Activated gamma-delta T cell treated with anti-CD3 and anti-CD28 coated beads, Interleukin-2, amount 50 U/mL, for 16 hours (primary cell): ENCODE measurements at places on chromosomes 4 and X.

- DNase-seq = no peak
Measured at GRCh38 chr4:19739101-19739651, 512.5 kb upstream of the SLIT2 start.

DNA sequence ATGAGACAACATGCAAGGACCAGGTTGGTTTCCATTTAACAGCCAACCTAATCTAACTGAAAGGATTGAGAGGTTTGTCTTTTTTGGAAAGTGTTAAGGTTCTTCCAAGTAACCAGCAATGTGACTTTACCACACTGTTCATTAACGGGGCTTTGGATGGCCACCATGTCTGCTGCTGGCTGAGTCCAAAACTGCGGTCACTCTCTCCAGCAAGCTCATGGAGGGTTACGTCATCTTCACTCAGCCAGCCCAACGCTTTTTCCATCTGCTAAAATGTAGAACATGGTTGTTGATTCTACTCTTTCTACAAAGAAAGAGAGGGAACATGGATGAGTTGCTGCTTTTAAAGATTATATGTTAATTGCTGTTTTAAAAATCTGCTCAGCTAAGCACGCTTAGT lies 11.0 kb downstream of the PKD2 start:
- no peak for DNase-seq

- DNase-seq = no peak
Measured at GRCh38 chr4:173357939-173358338, 12.8 kb upstream of the SAP30 start.

DNA sequence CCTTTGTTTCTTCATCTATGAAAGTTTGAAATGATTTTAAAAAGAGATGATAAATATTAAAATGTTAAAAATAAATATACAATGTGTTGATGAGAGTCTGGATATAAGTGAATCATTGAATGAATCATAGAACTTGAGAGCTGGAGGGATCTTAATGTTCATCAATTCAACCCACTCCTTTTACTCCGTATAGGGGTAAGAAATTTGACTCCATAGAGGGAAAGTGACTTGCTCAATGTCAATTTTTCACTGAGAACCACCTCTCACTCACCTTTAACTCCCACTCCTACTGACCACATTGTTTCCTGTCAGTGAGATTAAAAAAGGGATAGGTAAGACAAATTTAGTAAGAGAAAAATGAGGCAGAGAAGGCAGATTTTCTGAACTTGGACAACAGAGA lies 557.2 kb upstream of the GRIA3 start:
- no peak for DNase-seq

GRCh38 chr4:26557164-26557563 lies 26.7 kb upstream of the TBC1D19 start:
- no peak for DNase-seq

DNA sequence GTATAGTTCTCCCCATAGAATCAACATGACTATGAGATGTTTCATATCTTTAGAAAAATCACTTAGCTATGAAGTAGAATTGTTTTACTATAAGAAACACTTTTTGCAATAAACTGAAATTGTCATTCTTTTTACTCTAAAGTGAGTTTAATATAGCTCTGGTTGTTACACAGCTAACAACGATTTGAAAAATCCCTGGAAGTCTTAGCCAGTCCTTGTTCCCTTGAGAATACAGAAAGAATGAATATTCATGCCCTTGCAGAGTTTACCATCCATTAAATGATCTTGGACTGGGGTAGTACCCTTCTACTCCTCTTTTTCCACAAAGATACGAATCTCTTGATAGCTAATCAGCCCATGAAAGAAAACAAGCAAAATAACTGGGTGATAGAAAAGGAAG lies 141.8 kb downstream of the JADE1 start:
- DNase-seq = no peak

GRCh38 chr4:54548831-54549460 lies 108.8 kb upstream of the KIT start:
- no peak for DNase-seq

- DNase-seq = peak; percentile 19
Measured at GRCh38 chrX:9340598-9341290, 124.1 kb upstream of the TBL1X start.

GRCh38 chr4:52483186-52483890 lies 175.8 kb downstream of the USP46 start:
- no peak for DNase-seq

GRCh38 chrX:19776753-19777152 lies 110.6 kb downstream of the SH3KBP1 start:
- no peak for DNase-seq

GRCh38 chr4:55312489-55313101 lies 33.4 kb upstream of the SRD5A3 start:
- DNase-seq = peak; percentile 5

- DNase-seq = no peak
Measured at GRCh38 chrX:134180601-134181274, 56.2 kb upstream of the CCDC160 start.

DNA sequence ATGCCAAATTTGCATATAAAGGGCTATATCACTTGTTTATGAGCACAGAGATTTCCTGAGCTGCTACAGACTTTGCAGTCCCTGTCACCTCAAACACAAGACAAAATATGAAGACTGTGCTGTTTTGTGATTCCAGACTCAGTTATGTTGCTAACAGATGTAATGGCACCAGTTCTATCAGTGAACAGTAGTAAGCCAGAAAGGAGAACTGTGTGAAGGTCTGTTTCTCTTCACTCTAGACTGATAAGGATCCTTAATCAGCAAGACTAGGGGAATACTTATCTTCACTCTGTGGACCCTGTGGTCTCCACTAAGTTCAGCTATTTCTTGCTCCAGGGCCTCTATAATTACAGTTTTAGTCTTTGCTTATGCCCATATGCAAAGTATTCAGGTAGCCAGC lies 82.7 kb downstream of the ANXA5 start:
- DNase-seq = no peak

DNA sequence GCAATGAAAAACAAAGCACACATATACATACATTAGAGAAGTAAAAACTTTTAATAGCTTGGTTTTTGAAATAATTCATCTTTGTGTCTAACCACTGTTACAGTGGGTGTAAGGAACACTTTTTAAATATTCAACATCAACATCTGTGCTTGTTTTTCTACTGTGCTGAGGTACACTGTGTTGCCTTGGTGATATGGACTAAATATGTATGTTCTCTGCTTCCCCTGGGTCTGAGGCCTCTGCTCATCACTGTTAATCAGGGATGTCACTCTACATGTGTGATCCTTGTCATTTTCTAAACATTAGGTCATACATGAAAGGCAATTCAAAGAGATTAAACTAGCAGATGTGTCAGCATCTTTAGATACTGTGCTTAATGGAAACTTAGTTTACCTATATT lies 10.9 kb downstream of the MCTS1 start:
- DNase-seq = no peak

GRCh38 chr4:185580699-185581098 lies 45.4 kb upstream of the PDLIM3 start:
- no peak for DNase-seq

GRCh38 chrX:12758291-12758690 lies 32.9 kb upstream of the PRPS2 start:
- no peak for DNase-seq

GRCh38 chr4:145218251-145218650 lies 37.9 kb upstream of the OTUD4 start:
- no peak for DNase-seq

DNA sequence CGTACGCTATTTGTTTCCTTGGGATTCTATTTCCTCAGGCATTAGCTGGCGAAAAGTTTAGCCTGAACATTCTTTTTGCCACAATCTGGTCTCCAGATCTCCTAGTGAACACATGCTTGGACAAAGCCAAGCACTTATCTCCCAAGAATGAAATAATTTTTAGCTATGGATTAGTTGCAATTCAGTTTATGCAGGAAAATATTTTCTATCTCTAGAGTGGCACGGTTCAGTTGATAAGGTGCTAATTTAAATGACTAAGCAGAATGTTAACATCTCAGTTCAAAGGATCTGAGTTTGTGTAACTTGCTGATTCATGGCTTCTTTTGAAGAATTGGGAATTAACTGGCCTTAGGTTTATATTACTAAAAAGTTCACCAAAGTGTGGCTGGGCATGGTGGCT lies 58.1 kb upstream of the JADE1 start:
- no peak for DNase-seq

DNA sequence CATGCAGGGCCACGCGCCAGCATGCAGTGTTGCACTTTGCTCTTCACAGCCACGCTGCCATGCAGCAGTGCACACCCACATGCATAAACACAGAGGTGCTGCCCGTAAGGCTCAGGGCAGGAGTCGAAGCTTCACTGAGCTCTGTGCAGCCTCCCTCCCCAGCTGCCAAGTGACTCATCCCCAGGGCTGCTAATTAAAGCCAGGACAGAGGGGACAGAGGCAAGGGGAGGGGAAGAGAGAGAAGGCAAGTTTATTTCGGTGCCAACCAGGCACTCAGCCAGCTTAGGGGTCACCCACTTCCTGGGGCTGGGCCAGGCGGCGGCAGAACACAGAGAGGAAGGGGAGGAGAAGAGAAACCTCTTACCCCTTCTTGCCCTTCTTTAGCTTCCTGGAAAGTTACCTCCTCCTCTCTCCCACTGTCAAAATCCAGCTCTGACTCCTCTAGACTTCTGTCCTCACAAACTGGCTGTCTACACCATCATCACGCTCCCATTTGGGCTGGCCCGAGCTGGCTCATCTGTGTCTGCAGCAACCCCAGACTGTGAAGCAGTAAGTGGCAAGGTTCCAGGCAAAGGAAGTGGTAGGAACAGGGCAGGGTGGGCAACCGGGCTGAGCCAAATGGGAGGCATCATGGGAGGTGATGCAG lies 6.2 kb upstream of the IQSEC2 start:
- peak; percentile 7 for DNase-seq

GRCh38 chrX:149638860-149639259 lies 7.3 kb upstream of the TMEM185A start:
- DNase-seq = no peak

DNA sequence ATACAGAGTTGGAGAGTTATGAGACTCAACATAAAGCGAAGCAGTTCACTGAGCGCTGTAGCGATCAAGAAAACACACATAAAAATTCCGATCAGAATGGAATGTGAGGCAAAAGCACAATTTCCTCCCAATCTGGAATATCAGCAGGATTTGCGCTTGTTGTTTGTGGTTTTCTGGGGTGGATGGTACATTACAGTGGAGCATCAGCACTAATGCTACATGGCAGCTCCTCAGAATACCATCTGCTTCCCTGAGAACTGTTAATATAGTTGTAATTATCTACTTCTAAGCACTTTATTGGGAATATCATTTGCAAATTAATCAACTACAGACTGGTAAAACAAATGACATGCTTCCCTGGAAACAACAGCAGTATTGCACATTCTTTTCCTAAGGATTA lies 324.1 kb upstream of the PPARGC1A start:
- DNase-seq = no peak

- no peak for DNase-seq
Measured at GRCh38 chr4:37679301-37679700, 6.9 kb downstream of the RELL1 start.

DNA sequence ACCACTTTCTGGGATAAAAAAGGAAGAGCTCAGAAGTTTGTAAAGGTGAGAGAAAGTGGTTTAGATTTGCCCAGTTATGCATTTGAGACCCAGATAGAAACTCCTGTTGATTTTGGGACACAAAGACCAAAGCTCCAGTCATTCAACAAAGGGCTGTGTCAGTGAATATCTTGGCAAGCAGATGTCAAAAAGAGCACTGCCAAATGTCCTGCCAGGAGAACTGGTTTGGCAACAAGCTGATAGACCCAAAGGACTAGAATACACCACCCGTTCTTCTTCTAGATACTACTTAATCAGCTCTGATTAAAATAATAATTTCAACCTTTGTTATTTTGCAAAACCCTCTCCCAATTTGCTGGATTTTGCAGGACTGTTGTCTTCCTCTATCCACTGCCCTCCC lies 121.4 kb downstream of the NHS start:
- no peak for DNase-seq

DNA sequence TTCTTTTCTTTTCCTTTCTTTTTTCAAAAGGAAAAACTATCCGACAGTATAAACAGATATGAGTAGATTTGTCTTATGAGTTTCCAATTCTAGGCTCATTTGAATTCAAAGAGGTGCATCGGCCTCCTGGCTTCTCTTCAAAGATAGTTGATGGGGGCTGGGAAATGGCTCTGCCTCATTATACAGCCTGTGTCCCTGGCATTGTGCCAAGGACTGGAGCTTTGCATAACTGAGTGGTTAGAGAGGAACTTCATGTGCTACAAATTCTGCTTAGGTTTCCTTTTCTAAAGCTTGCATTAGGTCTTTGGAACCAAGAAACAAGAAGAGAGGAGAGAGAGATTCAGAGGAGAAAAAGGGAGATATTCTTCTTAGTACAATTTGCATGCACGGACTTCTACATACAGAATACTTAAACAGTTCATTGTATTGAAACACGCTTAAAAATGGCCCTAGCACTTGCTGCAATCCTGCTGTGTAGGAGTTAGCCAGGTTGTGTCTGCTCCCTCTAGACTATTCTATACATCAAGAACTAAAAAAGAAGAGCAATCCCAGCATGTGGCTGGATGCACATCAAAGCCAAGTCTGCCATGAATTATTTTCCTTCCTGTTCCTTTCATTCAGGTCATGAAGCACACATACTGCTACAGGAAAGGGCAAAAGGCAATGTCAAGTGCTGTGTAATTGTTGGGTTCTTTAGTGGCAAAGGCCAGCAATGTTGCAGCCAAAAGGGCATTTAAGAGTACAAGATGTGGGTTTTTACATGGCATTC lies 70.9 kb downstream of the INTS12 start:
- DNase-seq = no peak

DNA sequence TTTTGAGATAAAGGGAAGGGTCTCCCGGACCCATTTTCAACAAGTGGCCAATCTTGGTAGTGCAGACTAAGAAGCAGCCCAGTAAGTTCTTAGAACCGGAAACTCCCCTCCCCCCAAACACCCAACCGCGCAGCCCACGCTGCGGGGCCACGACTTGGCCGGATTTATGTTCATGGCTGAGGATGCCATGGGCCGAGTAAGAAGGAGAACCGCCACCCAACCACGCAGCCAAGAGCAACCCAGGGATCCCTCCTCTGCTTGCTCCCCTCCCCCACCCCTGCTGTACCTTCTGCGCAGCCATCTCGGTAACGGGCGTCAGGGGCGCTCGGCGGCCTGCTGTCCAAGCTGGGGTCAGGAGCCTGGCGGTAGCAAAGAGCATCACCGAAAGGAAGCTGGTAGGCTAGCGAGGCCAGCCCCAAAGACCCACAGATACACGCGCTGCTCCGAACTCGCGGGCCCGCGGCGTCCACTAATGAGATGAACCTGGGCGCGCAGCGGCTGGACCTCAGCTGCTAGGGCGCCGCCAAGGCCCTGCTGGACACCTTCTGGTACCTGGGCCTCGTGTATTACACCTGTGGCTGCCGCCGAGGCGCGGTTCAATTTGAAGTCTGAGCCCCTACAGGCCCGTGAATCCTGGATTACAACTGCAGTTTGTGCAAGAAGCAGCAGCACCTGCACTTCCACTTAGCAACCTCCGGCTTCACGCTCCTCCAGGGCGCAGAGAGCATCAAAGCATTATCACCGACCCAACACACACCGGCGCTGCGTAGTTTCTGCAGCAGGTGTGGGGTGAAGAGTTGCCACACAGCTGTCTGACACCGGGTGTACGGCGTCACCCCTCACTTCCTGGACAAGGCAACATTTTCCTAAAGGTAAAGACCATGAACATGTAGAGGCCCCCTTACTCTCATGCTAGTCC lies 63.4 kb downstream of the NUDT10 start:
- DNase-seq = peak; percentile 10
